ENCODE measurements at places on chromosomes 5 and 9. TPM values are rescaled to one million over a fixed set of nuclear protein-coding genes. Genes with fewer than 3 reads are reported as not detected.
A peak's percentile ranks its signal among the peaks of the same experiment; 100 is the strongest.

Gene EFNA5
- not detected for total RNA-seq

DNA sequence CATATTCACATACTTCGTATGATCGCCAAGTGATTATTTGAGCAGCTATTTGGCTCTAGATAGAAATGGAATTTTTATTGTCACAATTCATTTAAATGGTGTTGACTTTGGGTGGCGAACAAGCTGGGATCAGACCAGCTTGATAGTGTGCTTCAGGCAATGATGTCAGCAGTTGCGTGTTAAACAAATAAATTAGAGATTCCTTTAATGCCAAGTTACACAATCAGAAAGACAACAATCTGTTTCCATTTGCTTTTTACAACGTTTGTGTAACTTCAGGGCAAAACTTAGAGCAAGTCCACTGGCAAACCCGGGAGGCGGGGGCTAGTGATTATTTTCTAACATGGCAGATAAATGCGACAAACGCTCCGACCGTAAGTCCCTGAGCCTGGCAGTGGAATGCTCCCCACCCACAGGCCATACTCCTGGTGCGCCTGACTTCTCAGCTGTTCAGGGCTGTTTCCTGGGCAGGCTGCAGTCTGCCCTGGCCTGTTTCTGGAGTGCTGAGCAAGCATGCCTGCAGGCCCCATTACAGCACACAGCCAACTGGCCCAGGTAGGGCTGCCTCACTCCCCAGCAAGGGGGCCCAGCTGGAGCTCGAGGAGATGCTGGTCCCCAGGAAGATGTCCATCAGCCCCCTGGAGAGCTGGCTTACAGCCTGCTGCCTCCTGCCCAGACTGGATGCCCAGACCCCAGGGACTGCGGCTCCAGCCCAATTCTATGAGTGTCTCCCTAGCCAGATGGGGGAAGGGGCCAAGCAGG lies 88.7 kb downstream of the BASP1 start:
- peaks cover 7% of the 10 kb centered on the region for H3K36me3 ChIP-seq
- peak; percentile 70 for DNase-seq
- H3K27me3 ChIP-seq, result peaks cover 4% of the 10 kb centered on the region
- H3K4me1 ChIP-seq, result peaks cover 28% of the 10 kb centered on the region
- peak overlapping the region; percentile 41 for H3K4me3 ChIP-seq

GRCh38 chr9:88049677-88050307 lies 75.5 kb upstream of the CDK20 start:
- no peaks in the 10 kb centered on the region for H3K4me1 ChIP-seq
- H3K36me3 ChIP-seq, result 0 out of 2 replicates have a peak, but pooled peaks cover 3% of the 10 kb centered on the region
- DNase-seq, result no peak
- peak overlapping the region; percentile 75 for H3K4me3 ChIP-seq
- peaks cover 9% of the 10 kb centered on the region for H3K27me3 ChIP-seq
- H3K27ac ChIP-seq, result no peak overlapping the region

DNA sequence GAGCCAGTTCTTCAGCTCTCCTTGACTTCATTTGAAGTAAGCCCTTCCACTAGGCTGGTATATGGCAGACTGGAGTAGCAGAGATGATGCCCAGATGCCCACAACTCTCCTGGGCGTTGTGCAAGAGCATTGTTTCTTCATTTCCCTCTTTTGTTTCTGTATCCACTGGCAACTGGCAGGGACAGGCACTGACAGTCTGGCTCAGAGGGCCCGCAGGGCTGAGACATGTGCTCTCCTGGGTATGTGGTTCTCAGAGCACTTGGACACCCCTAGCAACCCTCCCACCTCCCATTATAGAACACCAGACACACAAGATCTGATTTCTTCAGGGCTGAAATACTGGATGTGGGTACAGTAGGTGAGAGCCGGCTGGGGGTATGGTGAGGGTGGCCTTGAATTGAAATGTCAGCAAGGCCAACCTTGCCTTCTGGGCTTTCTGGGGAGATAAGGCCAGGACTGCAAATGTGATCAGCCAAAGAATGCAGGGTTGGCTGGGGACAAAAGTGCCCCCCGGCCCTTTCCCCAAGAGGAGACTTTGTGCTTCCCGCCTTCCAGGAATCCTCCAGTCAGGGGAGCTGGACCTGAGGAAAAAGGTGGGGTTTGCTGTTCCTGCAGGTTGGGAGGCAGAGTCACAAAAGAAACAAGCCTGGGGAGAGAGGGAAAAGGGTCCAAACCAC lies 28.6 kb upstream of the CTNNA1 start:
- H3K4me1 ChIP-seq, result peaks cover 16% of the 10 kb centered on the region
- no peaks in the 10 kb centered on the region for H3K36me3 ChIP-seq
- H3K4me3 ChIP-seq, result no peak overlapping the region
- H3K27me3 ChIP-seq, result peaks cover 29% of the 10 kb centered on the region
- no peak overlapping the region for H3K27ac ChIP-seq

DNA sequence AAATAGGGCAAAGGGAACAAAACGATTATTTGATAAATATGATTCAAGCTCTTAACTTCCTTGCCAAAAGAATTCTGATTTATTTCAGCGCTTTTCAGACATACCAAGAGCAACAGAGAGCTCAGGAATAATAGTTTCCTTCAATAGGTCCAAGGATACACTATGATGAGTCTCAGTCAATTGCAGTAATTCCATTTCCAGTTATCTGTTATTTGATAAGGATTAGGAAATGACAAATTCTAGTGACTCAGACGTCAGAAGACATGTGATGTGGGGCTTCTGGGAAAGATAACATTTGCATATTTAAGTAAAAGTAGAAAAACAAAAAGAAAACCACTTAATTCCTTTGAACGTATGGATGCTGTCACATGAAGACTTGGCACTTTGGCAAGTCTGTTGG lies 1250.8 kb upstream of the CDH18 start:
- no peak overlapping the region for H3K4me3 ChIP-seq
- H3K27ac ChIP-seq, result no peak overlapping the region

DNA sequence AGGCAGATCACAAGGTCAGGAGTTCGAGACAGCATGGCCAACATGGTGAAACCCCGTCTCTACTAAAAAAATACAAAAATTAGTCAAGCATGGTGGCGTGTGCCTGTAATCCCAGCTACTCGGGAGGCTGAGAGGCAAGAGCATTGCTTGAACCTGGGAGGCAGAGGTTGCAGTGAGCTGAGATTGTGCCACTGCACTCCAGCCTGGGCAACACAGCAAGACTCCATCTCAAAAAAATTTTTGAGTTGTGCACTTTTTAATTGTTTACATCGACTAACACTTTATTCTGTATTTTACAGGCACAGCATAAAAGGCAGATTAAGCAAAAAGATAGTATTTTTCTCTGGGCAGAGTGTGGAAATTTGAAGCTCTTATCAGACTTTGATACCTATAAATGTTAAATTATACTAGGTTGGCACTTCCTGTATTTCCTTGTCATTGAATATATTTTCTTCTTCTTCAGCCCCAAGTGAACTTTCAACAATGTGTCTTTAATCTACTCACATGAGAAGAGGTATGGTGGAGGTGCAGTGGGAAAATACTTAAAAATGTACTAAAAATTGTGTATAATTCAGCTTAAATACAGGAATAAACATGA lies 180.6 kb upstream of the ELL2 start:
- H3K36me3 ChIP-seq, result peaks cover 15% of the 10 kb centered on the region
- H3K4me1 ChIP-seq, result peaks cover 57% of the 10 kb centered on the region
- H3K27me3 ChIP-seq, result peaks cover 3% of the 10 kb centered on the region
- peak overlapping the region; percentile 80 for H3K27ac ChIP-seq
- DNase-seq, result no peak

GRCh38 chr5:72855821-72856220 lies 39.4 kb downstream of the TNPO1 start:
- peaks cover 55% of the 10 kb centered on the region for H3K36me3 ChIP-seq
- peaks cover 59% of the 10 kb centered on the region for H3K4me1 ChIP-seq
- DNase-seq, result no peak
- no peaks in the 10 kb centered on the region for H3K27me3 ChIP-seq
- H3K4me3 ChIP-seq, result no peak overlapping the region

Measured in HFFc6 (cell line).